ENCODE measurements at places on chromosomes 6 and 20.

DNA sequence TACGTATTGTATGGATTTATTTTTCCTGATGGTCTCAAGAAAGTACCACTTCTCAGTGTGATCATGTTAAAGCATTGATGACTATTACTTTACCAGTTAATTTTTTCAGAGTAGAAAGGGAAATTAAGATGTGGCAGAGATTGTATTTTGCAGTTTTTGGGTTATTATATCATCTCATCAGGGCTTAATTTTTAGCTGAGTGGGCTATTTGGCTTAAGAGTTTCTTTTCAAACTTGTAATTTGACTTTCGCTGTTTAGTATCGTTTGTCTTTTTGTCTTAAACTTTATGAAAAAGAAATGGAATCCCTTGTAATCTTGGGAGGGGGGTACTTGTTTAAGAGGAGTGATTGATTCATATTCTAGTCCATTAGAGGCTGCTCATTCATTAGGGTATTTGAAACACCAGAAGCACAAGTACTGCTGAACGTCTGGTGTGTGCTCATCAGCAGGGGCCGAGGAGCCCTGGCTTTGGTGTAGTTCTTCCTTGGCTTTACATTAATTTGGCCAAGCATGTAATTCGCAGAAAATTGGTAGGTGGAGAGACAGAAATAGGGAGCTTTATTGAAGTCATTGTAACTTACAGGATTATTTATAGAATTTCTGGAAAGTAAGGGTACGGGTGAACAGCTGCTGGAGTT is 112.4 kb downstream of the TIAM2 start:
- no peak for DNase-seq

- no peak for DNase-seq
Observed at GRCh38 chr6:108877046-108877751, 29.0 kb downstream of the ARMC2 start.

GRCh38 chr20:7503501-7503900 is 436.8 kb downstream of the HAO1 start:
- no peak for DNase-seq

DNA sequence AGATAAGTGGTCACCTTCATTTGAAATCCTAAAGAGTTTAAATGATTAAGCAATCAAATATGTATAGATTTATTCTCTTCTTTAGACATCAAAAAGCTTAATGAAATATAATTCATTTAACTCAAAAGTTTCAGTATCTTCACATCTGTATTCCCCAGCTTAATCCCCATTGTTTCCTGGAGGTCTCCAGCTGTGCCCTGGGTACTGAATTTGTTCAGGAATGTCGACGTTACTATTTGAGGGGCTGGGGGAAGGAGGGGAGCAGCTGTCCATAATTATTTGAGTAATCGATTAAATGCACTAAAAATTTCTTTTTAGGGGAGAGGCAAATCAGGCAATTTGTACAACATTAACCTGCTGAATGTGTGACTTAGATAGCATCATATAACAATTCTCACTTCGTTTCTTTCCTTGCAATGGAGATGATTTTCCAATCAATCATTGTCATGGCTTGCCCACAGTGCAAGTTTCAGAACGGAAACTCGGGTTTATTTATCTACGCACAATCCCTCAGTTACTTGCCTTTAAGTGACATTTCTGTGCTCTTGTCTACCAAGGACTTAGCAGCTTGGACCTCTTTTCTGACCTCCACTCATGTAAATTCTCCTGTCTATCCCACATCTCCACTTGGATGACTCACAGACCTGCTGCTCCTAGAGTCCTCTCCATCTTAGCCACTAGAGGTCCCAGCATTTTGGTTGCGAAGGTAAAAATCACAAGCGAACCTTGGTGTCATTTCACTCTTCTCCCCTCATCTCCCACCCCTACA is 3.9 kb downstream of the DOK5 start:
- DNase-seq, result no peak

DNA sequence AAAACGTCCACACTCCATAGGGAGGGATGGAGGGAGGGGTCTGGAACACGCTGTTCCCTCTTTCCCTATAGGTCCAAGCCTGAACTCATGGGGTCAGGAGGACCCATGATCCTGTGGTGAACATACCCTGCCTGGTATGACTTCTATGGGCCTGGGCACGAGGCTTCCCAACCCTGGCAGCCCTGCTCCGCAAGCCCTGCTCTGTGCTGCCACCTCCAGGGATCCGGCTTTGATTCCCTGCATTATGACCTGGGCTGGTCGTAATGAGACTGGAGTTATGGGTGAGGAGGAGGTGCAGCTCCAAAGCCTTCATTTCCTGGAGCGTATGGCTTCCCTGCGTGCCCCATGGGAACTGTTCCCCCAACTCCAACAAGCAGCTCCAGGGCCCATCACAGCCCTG is 54.9 kb downstream of the CDH22 start:
- DNase-seq, result no peak
